Stimulated activated CD4-positive, alpha-beta T cell treated with anti-CD3 and anti-CD28 coated beads, Interleukin-15, amount 100 ng/mL, for 48 hours (primary cell): ENCODE measurements at places on chromosomes 7 and 10.

GRCh38 chr10:24912215-24912614 lies 40.2 kb downstream of the PRTFDC1 start:
- no peak for DNase-seq

DNA sequence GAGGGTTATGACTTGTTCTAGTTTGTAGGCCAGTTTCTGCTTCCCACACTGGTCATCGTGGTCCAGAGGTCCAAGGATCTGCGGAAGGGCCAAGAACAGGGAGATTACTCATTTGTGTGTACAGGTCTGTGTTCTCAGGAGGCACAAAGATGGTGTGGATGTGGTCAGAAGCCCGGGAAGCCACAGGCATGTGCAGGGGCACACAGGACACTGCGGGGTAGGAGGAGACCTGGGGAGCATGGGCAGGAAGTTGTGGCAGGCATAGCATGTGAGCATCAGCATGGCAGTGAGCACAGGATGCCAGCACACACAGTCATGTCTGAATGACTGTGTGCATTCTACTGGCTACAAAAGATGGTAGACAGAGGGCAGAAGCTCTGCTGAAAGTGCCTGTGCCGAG lies 445.8 kb downstream of the PLXNA4 start:
- no peak for DNase-seq

DNA sequence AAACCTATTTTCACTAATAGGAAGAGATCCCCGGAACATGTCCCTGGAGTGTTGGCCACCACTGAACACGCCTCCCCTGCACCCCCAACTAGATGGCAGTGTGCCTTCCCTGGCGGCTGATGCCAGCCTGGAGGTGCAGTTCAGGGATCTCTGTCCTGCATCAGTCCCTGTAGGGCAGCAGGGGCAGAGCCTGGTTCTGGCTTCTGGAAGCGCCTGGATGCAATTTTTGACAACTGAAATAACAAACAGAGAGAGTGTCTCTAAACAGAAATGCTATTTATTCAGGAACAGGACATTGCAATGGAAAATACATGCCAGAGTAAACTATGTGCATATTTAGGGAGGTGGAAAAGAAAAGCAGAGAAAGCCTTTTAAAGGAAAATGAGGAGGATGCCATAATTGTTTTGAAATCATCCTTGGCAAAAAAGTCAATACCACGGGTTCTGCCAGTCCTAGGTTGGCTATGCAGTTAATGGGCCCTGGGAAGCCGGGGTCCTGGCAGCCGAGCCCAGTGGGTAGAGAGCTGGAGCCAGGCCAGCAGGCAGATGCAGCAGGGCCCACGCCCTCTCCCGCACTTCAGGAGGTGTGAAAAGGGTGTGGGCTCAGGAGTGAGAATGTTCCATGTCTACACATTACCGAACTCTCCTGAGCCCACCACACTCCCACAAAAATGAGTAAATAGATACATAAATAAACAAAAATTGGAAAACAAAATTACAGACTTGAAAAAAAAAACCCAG lies 18.5 kb downstream of the ANTXRL start:
- DNase-seq: no peak

- DNase-seq: no peak
These were observed 84.5 kb downstream of the AOAH start for GRCh38 chr7:36639826-36640225.

GRCh38 chr10:133249094-133249780 lies 11.6 kb downstream of the VENTX start:
- DNase-seq: no peak

DNA sequence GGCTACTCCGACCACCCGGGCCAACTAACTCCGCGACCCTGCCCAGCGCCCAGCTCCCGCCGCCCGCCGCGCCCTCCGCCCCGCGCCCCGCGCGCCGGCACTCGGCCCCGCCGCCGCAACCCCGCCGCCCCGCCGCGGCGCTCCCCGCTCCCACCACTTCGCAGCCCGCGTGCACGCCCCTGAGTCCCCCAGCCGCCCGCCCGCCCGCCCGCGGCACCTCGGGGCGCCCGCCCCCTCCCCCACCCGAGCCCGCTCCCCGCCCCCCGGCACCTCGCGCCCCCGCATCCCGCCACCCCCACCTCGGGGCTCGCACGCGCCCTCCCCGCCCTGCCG lies 598 bp downstream of the JAZF1 start:
- no peak for DNase-seq

- no peak for DNase-seq
These were observed 11.5 kb downstream of the PMS2 start for GRCh38 chr7:5997210-5997808.

DNA sequence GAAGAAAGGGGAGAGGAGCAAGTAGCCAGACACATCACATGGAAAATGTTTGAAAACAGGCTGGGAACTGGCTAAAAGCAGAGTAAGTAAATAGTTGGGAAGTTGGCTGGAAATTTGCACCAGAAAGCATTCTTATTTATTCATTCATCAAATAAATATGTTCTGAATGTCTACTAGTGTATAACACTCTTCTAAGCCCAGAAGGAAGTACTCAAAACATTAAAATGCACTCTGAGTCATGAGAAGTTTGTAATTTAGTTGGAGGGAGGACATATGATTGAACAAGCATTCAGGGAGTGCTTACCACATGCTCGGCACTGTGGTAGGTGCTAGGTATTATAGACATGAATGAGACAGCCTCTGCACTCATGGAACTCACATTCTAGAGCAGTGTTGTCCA lies 37.0 kb upstream of the CNNM1 start:
- DNase-seq: no peak

DNA sequence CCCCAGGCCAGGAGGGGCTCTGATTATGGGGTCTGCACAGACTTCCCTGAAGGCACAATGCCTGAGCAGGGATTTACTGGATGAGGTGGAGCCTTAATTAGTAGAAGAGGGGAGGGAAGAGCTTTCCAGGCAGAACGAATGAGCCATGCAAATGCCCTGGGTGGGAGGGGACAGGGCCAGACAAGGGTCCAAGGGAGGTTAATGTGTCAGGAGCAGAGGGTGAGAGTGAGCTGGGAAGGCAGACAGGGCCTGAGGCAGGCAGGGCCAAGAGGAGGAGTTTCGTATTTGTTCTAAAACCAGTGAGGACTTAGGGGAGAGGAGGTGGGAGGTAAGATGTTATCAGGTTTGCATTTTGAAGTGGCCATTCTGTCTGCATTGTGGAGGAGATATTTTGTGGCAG lies 65.3 kb downstream of the NPY start:
- no peak for DNase-seq
